ENCODE measurements at places on chromosomes 13 and 19. TPM values are rescaled to one million over a fixed set of nuclear protein-coding genes. Genes with fewer than 3 reads are reported as not detected.

DNA sequence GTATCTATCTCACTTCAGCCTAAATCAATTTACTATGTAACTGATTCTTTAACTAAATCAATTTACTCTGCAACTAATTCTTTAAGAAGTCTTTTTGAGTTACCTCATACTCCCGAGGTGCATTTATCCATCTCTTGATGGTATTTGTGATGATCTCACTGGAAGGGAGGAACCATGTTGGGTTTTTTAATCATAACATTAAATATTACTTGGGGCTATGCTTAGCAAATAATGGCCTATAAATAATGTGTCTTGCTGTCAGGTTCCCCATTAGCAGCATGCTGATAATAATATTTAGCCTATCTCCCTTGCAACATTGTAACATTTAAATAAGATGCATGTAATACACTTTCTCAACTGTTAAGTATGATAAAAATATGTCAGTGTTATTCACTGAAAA lies 411.3 kb downstream of the SLITRK1 start:
- DNase-seq = no peak

DNA sequence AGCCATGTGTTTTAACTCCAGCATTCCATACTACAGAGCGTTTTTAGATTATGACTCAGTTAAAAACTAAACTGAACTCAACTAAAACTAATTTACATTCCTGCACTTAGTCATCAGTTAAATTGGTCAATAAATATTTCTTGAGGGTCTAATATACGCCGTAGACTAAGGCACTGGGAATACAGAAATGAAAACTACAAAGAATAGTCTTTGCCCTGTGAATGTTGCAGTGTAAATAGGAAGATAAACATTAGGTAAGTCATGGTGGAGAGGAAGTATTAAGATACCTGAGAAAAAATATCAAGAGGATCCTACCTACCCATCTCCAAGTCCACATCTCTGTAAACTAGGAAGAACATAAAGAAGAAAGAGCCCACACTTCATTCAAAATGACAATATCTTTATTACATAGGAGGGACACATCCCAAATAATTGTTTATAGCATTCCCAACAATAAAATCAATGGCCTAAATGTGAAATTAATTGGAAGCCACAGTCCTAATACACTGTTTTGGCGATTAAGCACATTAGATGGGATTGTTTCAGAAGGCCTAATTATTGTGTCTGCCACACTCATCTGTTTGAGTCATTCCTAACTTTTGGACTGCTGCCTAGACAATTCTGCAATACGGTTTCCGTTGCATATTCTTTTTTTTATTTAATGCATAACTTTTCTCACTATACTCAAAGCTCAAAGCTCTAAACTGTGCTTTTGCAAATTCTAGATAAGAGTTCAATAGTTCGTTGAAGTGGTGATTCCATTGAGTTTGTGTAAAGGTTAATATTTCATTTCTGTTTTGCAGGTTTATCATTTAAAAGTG lies 52.9 kb downstream of the MBNL2 start:
- DNase-seq = peak; percentile 86

DNA sequence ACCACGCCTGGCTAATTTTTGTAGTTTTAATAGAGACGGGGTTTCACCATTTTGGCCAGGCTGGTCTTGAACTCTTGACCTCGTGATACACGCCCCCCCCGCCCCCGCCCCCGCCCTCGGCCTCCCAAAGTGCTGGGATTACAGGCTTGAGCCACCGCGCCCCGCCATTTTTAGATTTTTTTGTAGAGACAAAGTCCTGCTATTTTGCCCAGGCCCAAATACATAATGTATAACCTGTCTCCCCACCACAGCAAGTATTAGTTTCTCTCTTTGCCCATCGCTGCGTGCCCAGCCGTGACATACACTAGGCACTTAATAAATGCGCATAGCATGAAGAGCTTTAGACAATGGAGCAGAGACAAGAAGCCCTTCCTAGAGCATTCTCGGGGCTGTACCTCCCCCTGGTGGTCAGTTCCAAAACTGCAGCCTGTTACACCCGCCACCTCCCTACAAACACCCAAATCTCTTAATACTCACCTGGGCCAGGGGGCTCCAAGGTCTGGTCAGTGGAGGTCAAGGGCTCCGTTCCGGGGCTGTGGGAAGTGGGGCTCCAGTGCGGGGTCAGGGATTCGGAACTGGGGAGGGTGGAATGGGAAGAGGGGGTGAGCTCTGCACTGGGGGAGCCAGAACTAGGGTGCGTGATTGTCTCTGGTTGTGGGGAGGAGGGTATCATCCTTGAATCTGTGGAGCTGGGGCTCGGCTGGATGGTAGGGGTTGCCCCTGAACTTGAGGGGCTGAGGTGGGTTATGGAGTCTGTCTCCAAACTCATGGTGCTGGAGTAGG lies 22.5 kb downstream of the IQCN start:
- peak; percentile 64 for DNase-seq

GRCh38 chr19:7187605-7188339 lies 106.4 kb downstream of the INSR start:
- DNase-seq = no peak

DNA sequence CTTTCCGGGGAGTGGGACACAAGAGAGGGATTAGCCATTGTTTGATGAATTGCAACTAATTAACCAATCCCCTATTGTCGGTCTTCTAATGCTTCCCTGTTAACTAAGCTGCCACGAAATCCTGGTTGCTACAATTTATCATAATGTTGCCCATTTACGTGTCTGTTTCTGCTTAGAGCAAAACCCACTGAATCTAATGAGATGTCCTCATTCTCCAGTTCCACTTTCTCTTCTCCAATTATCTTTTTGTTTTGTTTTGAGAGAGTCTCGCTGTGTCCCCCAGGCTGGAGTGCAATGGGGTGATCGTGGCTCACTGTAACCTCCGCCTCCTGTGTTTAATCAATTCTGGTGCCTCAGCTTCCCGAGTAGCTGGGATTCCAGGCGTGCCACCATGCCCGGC lies 5.2 kb upstream of the DPP9 start:
- DNase-seq = no peak

DNA sequence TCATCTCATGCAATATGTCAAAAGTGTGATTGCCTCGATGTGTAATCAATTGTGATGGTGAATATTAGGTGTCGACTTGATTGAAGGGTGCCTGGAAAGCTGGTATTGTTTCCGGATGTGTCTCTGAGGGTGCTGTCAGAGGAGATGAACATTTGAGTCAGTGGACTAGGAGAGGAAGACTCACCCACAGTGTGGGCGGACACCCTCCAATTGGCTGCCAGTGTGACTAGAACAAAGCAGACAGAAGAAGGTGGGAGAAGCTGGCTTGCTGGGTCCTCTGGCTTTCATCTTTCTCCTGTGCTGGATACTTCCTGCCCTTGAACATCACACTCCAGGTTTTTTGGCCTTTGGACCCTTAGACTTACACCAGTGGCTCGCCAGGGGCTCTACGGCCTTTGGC lies 15.5 kb upstream of the CABP5 start:
- DNase-seq = no peak

DNA sequence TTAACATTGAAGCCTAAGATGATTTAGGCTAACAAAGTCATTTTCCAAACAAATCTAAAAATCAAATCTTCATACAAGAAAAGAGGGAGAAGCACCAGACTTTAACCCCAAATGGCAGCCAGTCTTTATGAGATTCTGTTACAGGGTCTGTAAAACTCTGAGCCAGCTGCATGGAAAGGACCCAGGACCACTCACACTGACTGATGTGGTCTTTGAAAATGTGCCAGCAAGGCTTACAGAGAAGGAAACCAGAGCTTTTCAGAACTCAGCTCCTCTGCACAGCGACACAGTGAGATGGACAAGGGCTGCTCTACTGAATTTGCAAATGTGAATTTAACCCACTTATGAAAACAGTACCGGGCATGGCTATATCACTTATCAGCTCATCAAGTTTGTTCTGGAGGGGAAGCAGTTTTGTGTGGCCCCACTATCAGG lies 98.8 kb upstream of the SERP2 start:
- peak; percentile 24 for DNase-seq

DNA sequence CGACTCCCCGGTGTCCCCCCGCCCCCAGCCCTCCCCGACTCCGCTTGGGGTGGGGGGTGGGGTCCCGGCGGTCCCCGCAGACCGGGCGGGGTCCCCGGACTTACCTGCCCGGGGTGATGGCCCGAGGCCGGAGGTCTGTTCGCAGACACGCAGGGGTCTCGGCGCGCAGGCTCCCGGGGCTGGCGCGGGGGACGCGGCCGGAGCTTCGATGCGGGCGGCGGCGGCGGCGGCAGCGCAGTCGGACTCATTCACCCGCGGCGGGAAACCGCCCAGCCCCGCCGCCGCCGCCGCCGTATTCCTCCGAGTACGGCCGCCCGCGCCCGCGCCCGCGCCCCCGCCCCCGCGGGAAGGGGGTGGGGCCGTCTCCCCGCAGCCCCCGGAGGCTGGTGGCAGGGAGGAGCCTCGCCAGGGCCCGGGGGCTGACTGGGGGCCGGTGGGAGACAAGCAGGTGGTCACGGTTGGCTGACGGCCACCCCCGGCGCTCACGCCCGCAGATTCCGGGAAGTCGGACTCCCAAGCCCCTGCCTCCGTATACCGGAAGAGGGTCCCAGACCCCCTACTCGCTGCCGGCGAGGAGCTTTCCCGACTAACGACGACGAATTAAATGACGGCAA lies at the start of gene C2CD4C:
Gene C2CD4C, minus strand, starts transcription at position 246 of the 614 bp plus-strand sequence. CDS start 786 bp downstream, outside the sequence.
- no peak for DNase-seq

DNA sequence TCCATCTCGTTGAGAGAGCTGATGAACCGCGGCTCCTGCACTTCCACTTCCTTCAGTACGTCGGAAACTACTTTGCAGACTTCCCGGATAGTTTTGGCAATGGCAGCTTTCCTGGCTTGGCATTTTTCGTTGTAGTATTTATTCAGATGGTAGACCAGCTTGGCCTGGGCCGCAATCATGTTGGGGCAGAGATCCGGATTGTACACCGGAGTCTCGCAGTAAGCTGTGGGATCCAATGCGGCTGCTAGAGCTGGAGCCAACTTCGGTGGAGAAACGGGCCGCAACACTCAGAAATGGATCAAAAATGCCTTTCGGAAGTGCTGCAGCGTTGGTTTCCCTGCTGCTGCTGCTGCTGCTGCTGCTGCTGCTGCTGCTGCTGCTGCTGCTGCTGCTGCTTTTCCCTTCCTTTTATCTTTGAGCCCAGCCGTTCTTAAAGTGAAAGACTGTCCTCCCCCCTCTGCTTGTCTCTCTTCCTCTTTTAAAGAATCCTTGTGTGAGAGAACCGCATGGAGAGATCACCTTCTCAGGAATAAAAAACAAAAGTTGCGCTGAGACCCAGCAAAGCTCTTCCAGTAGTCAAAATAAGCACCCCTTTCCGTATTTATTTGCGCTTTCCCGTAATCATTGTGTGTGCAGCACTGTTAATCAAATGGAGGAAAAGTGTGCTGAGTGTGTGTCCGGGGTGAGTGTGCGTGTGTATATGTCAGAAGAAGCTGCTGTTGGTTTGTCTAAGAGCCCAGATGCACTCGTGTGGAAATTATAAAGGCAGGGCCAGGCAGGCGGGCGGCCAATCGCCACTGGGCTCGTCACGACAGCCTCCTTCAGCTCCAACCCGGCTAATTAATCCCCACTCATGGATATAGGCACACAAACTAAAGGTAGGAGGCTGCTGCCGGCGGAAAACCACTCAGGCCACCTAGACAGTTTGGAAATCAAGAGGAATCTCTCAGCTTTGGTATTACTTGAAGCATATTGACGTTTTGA lies at the start of gene MAB21L1:
Gene MAB21L1, minus strand, starts transcription at position 730 of the 984 bp plus-strand sequence. Its CDS starts 551 bp downstream, at position 179.
- peak; percentile 72 for DNase-seq

GRCh38 chr19:46980761-46981160 lies 38.9 kb upstream of the NPAS1 start:
- DNase-seq = no peak

DNA sequence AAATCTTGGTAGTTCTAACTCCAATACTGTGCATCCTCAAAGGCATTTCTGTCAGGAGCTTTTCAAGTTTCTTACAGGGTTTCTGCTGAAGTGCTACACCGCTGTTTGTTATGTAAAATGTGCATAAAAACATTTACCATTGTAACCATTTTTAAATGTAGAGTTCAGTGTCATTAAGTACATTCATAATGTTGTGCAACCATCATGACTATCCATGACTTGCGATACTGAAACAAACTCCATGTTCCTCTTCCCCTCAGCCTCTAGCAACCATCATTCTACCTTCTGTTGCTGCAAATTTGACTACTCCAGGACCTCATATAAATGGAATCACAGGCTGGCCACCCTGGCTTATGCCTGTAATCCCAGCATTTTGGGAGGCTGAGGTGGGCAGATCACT lies 14.4 kb upstream of the SLC25A42 start:
- no peak for DNase-seq

GRCh38 chr13:85486663-85487062 lies 312.6 kb downstream of the SLITRK6 start:
- no peak for DNase-seq

- no peak for DNase-seq
These were observed 107.4 kb upstream of the DOCK9 start for GRCh38 chr13:99085139-99085807.

DNA sequence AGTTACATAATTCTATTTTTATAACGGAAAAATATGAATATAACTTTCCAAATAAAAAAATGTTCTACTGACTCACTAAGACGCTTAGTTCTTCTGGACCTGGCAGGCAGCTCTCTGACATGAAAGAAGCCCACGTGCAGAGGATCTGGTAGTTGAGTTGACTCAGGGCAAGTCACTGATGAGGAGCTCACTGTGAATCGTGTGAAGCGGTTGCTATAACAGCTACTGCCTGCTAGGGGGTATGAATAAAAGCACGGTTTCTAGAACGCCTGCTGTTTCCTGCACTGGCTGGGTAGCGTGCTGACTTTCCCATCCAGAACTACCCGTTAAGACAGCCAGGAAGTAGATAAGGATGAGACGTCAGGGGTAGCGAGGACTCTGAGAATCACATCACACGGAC lies 54.7 kb upstream of the WASF3 start:
- DNase-seq = peak; percentile 50

DNA sequence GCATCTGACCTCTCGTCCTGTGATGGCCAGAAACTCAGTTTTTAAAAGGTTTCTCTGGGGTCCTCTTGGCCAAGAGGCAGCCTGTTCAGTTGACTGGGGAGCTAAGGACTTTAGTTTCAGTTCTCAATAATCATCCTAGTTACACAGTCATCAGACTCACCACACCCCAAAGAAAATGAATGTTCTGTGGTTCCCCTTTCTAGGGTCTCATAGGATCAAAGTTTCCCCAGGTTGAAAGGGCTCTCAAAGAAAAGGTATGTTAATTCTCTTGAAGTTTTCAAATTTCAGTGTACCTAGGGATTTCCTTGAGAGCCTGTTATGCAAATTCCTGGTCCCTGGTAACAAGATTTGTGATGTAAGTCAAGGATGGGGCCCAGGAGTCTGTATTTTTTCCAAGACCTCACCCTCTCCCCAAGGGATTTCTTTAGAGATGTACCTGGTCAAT lies 94.9 kb downstream of the FAM216B start:
- DNase-seq = no peak

- peak; percentile 71 for DNase-seq
These were observed 18.9 kb upstream of the ZNRF4 start for GRCh38 chr19:5436106-5436947.

ATP8A2 gene
- 0.47 TPM for total RNA-seq

ZNF544 gene
- 47.3 TPM for total RNA-seq

FLT3LG gene
- total RNA-seq = 5.2 TPM

MEDAG gene
- 0.07 TPM for total RNA-seq

DHRS12 gene
- total RNA-seq = 2.2 TPM

ABCA7 gene
- total RNA-seq = 13.5 TPM

LHB gene
- total RNA-seq = 1.8 TPM

KCNN1 gene
- not detected for total RNA-seq

KIR2DL4 gene
- not detected for total RNA-seq

ELAVL3 gene
- not detected for total RNA-seq

FGF21 gene
- not detected for total RNA-seq

Data from M059J (cell line).